ENCODE measurements at places on chromosomes 4 and X. TPM values are rescaled to one million over a fixed set of nuclear protein-coding genes. Genes with fewer than 3 reads are reported as not detected.

Gene PPEF2
- total RNA-seq, result 0.30 TPM

Gene ATP5ME
- 130 TPM for total RNA-seq

GRCh38 chr4:127846061-127846460 lies 34.6 kb upstream of the PLK4 start:
- no peak overlapping the region for H3K27ac ChIP-seq
- H3K27me3 ChIP-seq, result no peaks in the 10 kb centered on the region
- H3K36me3 ChIP-seq, result no peaks in the 10 kb centered on the region
- no peak for DNase-seq
- no peak overlapping the region for H3K4me3 ChIP-seq
- H3K4me1 ChIP-seq, result no peaks in the 10 kb centered on the region

GRCh38 chr4:165398570-165398969 lies 19.8 kb downstream of the CPE start:
- no peaks in the 10 kb centered on the region for H3K4me1 ChIP-seq
- no peak overlapping the region for H3K27ac ChIP-seq
- DNase-seq, result no peak
- H3K4me3 ChIP-seq, result no peak overlapping the region
- H3K36me3 ChIP-seq, result no peaks in the 10 kb centered on the region

- no peak overlapping the region for H3K27ac ChIP-seq
- no peak overlapping the region for H3K4me3 ChIP-seq
- no peaks in the 10 kb centered on the region for H3K4me1 ChIP-seq
- H3K36me3 ChIP-seq, result no peaks in the 10 kb centered on the region
These were observed 115.6 kb upstream of the TLL1 start for GRCh38 chr4:165757451-165757850.
